ENCODE measurements at places on chromosomes 7 and 10.

- no peak for DNase-seq
These were observed 60.2 kb downstream of the PAXIP1 start for GRCh38 chr7:154942691-154943090.

DNA sequence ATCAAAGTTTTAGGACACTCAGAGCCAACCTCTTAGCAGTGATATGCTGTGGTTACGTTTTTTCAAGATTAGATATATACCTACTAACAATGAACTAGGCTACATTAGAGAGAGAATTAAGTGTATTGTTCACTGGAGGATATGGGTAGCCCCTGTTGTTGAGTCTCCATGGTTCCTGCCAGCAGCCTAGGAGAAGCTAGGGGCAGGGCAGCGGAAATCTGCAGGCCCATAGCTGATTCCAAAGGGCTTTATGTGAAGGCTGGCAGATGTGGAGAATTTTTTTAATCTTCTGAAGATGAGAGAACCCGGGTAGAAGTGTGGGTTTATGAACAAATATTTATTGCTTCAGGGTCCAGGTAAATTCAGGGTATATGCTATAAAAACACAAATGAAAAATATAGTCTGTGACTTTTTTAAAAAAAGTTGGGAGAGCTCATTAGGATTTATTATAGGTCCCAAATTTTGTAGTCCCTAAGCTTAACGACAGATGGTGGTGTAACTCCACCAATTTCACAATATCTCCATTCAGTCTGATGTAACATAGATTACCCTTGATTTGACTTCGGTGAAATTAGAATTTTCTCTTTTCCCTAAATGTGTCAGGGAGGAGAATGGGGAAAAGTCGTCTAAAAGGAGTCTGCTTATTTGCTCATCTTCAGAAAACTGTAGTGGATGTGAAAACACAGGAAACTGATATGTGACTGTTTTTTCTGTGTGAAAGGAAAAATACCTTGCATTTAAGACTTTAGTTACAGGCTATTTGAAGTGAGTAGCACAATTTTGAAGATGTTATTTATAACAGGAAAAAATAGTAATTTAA, 163.0 kb upstream of the PPP1R3A start:
- DNase-seq = peak; percentile 49

GRCh38 chr7:91945476-91945875, 4.8 kb downstream of the AKAP9 start:
- no peak for DNase-seq

GRCh38 chr10:45179691-45180090, 135.7 kb downstream of the OR13A1 start:
- no peak for DNase-seq

- DNase-seq = no peak
These were observed 261.8 kb downstream of the GATA3 start for GRCh38 chr10:8316284-8316683.

- no peak for DNase-seq
These were observed 15.1 kb downstream of the TTYH3 start for GRCh38 chr7:2646680-2647571.

GRCh38 chr10:15605740-15606369, 113.9 kb downstream of the ITGA8 start:
- DNase-seq = no peak

DNA sequence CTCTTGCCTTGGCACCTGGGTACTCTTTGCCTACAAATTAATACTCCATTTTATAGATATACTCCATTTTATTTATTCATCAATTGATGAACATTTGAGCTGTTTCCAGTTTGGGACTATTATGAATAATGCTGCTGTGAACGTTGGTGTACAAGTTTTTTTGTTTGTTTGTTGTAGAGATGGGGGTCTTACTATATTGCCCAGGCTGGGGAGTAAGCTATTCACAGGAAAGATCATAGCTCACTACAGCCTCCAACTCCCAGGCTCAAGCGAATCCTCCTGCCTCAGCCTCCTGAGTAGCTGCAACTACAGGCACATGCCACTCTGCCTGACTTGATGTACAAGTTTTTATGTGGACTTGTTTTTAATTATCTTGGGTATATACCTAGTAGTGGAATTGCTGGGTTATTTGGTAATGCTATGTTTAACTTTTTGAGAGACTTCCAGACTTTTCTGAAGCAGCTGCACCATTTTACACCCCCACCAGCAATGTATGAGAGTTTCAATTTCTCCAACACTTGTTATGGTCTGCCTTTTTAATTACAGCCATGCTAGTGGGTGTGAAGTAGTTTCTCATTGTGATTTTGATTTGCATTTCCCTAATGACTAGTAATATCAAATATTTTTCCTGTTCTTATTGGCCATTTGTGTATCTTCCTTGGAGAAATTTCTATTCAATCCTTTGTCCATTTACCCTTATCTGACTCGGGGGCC, 15.9 kb downstream of the WBP1L start:
- DNase-seq = no peak

DNA sequence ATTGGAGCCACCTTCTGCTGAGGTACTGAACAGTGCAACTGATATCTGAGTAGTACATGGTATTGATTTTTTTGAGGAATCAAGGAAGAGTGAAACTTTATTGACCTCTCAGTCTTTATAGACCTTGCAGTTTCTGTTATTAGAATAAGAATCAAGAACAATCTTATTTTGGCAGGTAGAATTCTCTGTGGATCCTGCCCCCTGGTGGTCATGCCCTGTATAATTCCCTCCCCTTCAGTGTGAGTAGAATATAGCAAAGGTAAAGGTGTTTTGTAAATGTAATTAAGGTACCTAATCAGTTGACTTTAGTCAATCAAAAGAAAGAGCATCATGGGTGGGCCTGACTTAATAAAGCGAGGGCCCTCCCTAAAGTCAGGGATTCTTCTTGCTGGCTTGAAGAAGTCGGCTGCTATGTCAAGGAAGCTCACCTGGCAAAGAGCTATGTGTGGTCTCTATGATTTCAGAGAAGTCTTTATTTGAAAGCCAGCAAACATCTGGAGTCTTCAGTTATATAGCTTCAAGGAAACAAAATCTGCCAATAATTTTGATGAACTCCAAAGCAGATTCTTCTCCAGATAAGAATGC, 142.8 kb downstream of the LSM5 start:
- no peak for DNase-seq

- no peak for DNase-seq
These were observed 62.6 kb downstream of the ZNF777 start for GRCh38 chr7:149398195-149398820.

- DNase-seq = no peak
These were observed 131.8 kb downstream of the LRRC4 start for GRCh38 chr7:127899411-127899810.

DNA sequence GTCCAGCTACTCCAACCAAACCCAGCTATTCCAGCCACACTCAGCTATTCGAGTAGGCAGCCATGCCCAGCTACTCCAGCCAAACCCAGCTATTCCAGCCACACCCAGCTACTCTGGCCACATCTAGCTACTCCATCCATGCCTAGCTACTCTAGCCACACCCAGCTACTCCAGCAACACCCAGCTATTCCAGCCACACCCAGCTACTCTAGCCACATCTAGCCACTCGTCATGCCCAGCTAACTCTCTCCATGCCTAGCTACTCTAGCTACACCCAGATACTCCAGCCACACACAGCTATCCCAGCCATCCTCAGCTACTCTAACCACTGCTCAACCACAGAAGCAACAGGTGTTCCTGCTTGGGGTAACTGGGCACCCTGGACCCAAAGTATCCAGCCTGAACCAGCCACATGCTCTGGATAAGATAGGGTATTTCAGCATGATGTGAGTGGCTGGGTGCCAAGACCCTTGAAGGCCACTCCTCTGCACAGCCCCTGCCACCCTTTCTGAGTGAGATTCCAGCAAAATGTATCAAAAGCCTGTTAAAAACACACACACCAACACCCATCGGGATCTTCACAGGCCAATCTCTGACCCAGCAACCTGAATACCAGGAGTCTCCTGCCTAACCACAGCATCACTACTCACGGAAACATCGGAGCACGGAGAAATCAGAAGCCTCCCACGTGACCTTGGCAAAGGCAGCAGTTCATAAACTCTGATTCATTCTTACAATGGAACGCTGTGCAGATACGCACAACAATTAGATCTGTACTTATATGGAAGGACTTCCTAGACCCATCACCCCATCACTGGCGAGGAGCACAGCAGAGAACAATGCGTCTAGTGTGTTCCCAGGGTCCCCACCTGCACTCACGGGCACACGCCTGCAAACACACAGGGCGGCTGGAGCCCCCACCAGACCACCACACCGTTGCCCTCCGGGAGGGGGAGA, 51.8 kb upstream of the DNAAF5 start:
- DNase-seq = no peak

DNA sequence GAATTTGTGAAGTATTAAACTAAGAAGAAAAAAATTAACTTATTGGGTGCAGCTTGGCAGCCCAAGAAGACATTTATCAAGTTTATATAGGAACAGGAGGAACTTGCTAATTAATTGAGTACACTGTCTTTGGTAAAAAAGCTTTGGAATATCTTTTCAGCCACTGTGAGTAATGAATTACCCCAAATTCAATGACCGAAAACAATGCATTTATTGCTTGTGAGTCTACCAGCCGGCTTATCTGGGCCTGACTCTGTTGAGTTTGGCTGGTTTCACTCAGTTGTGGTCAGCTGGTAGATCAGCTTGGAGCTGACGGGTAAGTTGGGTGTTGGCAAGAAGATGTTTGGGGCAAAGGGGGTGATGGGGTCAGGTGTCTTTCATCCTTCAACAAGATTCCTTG, 11.6 kb downstream of the GNG11 start:
- DNase-seq = no peak

DNA sequence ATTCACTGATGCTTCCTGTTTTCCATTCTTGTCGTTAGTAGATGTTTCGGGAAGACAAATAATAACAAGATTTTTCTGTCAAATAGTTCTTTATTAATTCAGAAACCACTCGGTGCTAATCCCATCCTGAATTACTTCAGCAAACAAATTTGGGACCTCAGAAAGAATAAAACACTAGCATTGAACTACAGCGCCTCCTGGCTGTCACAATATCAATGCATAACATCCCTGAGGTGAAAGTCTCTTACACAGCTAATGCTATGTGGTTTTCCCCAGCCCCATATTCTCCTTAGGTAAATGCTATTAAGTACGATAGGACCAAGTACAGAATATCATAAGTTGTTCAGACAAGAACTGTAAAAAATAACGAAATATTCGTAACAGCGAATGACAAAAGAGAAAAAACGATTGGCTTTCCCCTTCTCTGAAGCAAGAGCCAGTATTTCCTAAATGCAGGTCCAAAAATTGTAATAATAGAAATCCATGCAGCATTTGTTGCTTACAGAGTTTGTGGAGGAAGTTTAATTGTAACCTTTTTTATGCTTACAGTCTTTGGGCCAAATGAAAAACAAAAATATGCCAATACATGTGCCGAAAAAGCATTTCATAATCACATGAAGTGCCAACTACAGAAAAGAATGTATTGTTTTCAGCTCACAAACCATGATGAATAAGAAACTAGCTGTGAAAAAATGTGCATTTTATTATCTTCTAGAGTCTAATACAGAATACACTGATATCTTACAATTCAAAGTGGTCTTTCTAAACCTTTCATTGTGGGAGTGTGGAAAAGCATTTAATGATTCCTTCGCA, 47.3 kb downstream of the MYPN start:
- peak; percentile 64 for DNase-seq

- no peak for DNase-seq
These were observed 13.6 kb downstream of the WBP1L start for GRCh38 chr10:102757323-102757722.

- DNase-seq = no peak
These were observed 380.7 kb downstream of the DNAJB6 start for GRCh38 chr7:157717211-157718174.

DNA sequence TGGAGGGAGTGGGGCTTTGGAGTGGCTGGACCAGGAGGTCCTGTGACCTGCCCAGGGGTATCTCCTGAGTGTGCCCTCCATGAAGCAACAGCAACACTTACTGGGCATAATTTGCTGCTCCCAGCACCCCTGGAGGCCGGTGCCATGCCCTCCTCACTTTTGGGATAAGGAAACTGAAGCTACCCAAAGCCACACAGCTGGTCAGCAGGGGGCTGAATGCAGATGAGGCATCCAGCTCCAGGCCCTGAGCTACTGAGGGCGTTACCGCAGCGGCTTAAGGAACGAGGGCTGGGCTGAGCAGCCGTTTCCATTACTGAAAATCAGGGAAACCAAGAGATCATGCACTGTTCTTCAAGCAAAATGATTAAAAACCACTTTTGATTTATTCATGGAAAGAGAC, 408.9 kb downstream of the GLRX3 start:
- no peak for DNase-seq

DNA sequence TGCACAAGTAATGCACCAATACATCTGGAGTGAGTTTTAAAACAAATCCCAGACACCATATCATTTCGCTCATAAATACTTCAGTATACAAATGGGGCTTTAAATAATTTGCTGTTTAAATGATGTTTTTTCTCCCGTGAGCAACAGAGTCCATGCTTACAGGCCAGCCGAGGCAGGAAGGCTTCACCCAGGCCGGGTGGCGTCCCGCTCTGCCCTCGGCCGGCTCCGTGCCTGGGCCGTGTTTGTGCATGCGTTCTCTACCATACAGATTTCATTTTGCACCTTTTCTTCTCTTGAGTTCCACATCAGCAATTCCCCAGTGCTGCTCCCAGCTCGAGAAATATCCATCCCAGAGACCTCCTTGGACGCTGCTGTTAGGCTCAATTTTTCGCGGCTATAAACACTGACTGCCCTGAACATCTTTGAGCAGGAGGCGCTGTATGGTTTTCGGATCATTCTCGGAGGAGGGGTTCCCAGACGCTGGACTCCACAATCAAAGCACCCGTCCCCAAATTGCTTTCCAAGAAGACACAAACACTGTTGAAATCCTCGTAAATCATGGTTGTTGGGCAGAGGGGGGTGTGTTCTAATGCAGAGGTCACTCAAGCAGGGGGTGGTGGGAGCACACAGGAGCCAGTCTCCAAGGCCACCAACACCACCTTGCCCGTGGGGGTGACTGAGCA, 91.6 kb downstream of the MICALL2 start:
- no peak for DNase-seq

DNA sequence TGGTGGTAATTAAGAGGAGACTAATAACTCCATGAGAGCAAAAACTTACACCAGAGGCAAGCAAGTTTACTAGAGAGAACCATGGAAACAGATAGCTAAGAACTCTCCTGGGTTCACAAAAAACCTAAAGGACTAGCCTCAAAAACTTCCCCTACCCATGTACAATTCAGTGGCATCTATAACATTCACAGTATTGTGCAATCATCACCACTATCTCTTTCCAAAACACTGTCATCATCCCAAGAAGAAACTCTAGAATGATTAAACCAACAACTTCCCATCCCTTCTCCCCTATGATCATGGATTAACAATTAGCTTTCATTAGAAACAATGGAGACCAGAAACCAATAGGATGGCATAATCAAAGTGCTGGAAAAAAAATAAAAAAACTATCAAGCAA, 1038.3 kb downstream of the LRMDA start:
- no peak for DNase-seq

GRCh38 chr7:69906283-69906995, 308.2 kb downstream of the AUTS2 start:
- no peak for DNase-seq

GRCh38 chr10:80394358-80394916, 13.9 kb upstream of the PRXL2A start:
- DNase-seq = no peak

- DNase-seq = no peak
These were observed 480.6 kb downstream of the IPMK start for GRCh38 chr10:57786850-57787750.

Data from right renal cortex interstitium (tissue), 3 donors.